Ammon's horn (tissue), 1 donor: ENCODE measurements at places on chromosomes 6 and 20.

- DNase-seq, result no peak
These were observed 28.4 kb downstream of the CEBPB start for GRCh38 chr20:50218987-50219435.

DNA sequence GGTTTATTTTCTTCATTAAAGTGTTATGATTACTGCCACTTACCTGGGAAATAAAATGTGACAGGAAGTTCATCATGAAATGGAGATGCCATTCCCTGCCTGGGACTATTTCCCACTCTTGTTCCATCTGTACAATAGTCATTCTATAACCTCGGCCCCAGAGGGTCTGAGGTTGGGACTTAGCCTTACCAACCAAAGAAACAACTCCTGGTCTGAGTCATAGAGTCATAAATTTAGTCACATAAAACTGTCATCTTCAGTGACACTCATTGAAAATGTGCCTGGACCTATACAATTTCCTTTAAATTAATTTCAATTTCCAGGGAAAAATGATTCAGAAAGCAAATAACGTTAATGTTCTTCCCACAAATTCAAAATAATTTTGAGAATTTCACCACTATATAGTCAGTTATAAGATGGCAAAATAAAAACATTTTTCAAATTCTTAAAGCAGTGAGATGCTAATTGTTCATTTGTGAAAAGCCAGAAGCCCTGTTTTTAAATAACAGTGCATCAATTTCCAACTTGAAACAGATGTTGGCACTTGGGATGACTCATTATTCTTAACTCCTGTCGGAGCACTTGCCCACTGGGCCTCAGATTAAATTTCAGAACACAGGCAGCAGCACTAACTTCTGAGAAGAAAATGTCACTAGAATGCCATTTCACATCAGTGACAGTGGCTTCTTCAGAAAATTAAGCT, 201.2 kb upstream of the SMLR1 start:
- DNase-seq, result no peak

- no peak for DNase-seq
These were observed 901.7 kb upstream of the CITED2 start for GRCh38 chr6:140276133-140276532.

GRCh38 chr20:8427419-8428040, 295.5 kb downstream of the PLCB1 start:
- no peak for DNase-seq

GRCh38 chr6:3400162-3400561, 56.7 kb downstream of the SLC22A23 start:
- no peak for DNase-seq

DNA sequence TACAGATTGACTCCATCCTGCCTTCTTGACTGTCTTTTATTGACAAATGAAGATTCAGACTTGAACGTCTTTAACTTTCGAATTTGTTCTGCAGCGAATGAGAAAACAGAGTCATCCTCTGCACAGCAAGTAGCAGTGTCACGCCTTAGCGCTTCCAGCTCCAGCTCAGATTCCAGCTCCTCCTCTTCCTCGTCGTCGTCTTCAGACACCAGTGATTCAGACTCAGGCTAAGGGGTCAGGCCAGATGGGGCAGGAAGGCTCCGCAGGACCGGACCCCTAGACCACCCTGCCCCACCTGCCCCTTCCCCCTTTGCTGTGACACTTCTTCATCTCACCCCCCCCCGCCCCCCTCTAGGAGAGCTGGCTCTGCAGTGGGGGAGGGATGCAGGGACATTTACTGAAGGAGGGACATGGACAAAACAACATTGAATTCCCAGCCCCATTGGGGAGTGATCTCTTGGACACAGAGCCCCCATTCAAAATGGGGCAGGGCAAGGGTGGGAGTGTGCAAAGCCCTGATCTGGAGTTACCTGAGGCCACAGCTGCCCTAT, 12.2 kb downstream of the BRD2 start:
- DNase-seq, result no peak

DNA sequence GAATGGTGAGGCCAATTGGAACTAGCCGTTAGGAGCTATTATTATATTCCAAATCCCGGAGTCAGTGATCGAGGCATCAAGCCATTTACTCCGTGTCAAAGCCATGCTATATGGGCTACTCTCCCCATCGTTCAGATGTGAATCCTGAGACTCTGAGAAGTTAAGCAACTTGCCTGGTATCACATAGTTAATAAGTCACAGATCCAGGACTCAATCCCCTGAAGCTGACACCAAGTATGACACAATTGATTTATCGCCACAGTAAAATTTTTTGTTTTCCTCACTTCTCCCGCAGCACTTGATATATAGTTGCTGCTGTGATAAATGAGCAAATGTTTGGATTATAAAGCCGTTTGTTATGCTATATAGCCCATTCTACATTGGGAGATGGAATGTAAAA, 50.8 kb upstream of the TSHZ2 start:
- no peak for DNase-seq

DNA sequence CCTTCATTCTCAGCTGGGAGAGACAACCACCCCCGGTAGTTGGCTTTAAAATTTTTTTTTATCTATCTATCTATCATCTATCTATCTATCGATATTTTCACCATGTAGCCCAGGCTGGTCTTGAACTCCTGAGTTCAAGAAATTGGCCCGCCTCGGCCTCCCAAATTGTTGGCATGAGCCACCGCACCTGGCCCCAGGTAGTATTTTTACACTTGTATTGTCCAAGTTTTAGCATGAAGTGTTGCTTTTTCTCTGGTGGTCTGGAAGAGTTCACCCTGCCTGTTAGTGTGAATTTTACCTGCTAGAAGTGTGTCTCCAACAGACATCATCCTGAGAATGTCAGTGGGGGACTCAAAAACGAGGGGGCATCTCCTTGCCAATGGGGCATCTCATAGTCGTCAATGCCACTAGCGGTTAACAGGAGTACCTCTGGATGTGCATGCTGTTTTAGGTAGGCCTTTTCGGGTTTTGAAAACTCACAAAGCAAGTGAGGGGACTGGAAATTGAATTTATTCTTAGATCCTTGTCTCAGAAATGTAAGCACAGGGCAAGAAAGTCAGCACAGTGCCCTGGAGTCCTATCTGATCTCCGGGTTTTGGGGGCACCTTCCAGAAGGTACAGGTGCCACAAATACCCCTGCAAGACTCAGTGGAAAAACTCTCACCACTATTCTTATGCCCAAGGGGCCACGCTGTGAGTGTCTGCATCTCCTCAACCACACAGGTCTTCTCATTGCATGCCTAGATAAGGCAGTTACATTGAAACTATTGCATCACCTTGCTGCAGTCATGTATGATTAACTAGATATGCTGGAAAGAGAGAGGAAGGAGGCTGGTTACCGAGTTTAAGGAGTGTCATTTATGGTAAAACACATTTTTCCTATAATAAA, 37.1 kb downstream of the TNFAIP3 start:
- no peak for DNase-seq

DNA sequence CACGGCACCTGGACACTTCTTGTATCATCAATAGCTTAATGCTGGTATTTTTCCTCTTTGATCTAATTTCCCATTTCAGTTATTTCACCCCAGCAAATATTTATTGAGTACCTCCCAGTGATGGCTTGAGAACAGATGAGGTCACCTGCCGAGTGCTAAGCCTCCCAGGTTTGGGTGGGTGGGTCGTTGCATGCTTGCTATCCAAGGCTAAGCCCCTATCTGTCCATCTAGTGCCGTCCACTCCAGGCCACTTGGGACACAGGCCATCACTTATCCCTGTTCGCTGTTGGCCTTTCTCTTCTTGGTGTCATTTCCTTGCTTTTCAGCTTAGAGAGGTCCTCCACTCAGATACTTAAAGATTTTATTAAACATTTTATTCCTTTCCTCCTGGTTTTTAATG, 10.8 kb upstream of the NNAT start:
- no peak for DNase-seq

DNA sequence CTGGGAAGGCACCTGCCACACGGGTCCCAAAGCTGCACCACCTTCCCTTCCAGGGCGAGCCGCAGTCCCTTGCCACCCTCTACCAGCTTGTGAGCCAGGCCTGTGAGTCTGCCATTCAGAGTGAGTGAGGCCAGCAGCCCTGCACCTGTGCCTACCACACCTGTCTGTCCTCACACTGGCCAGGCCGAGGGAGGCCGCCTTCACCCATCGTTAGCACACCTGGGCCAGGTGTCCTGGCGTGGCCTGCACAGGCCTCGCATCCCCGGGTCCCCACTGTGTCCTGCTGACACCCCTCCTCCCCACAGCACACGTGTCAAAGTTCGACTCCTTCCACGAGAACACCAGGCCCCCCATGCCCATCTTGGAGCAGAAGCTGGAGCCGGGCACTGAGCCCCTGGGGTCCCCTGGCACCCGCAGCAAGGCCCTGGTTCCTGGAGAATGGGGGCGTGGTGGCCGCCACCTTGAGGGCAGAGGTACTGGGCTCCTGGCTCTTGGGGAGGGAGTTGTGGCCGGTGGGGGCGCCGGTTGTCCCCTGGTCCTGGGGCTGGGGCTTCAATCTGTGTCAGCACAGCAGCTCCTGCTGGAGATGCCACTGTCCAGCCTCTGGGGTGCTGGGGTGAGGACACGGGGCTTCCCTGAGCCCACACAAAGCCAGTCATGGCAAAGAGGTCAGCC, 33.0 kb downstream of the CHRNA4 start:
- DNase-seq, result no peak

DNA sequence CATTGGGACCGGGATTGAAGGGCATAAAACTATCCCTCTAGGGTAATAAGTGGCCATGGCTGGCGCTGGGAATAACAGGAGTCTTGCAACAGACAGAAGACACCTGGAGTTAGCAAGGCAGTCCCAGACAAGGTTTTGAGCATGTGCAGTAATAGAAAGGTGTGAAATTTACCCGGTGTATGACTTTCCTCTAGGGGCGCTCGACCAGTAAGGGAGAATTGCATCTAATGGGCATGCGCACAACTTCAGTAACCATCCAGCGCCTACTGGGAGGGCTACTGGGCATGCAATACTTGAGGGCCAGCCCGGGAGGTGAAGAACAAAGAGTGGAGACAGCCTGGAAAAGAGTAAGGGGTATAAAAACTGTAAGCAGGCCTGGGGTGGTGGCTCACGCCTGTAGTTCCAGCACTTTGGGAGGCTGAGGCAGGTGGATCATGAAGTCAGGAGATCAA, 32.7 kb downstream of the SERPINB6 start:
- no peak for DNase-seq

DNA sequence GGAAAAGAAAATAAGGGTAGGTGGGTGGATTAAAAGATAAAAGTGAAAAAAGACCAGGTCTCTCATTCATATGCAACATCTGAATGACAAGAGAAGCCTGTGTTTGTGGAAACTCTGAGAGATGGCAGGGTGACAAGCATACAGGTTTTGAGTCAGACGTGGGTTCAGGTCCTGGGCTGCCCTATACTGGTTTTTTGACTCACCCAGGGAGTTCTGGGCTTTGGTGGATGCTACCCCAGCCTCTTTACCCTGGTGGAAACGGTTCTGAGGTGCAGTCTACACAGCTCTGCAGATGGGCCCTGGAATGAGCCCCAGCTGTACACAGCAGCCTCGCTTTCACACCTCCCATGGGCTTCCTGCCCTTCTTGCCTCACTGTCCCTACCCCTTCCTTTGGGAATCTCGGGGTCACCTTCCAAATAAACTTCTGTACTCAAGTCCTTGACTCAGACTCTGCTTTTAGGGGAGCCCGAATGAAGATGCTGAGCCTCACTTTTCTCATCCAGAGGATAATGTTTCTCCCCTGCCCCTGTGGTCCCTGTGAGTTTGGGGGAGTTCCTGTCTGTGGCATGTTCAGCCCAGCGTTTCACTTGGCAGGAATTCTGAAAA, 77.7 kb upstream of the CLDN20 start:
- DNase-seq, result no peak

DNA sequence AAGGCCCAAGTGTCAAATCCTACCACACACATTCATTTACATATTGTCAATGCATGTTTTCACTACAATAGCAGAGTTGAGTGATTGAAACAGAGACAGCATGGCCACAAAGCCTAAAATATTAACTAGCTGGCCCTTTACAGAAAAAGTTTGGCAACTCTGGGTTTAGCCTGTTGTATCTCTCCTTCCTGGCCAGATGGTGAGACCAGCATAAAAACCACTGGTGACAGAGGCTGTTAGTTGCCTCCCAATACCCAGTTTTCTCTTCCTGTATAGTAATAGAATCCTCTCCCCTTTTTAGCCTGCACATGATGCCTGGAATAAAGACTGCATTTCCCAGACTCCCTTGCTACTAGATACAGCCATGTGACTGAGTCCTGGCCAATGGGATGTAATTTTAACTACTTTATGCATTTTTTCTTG, 100.0 kb upstream of the TAB2 start:
- DNase-seq, result no peak

DNA sequence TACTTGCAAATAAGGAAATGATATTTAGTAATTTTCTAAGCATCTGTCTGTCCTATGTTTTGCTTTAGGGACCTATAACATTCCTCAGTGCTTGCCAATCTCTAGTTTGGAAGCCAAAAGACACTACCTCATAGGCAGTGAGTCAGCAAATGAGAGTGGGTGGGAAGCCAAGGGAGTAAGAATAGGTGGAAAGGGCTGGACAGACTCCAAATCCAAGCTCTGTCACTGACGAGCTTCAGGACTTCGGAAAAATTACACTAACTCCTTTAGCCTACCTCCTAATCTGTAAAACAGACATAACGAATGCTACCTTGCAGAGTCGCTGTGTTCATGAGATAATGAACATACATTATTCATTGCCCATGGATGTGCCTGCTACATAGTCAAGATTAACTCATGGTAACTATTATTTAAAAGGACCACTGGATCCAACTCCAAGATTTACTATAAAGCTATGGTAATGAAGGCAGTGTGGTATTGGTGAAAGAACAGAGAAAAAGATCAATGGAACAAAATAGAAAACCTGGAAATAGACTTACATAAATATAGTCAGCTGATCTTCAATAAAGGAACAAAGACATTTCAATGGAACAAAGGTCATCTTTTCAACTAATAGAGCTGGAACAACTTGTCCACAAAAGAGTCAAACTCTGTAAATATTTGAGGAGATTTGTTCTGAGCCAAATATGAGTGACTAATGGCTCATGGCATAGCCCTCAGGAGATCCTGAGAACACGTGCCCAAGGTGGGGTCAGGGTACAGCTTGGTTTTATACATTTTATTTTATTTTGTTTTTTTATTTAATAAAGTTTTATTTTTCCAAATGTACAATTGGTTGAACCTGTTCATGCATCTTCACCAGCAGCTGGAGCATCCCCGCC, 64.1 kb downstream of the FAM50B start:
- DNase-seq, result peak; percentile 63

DNA sequence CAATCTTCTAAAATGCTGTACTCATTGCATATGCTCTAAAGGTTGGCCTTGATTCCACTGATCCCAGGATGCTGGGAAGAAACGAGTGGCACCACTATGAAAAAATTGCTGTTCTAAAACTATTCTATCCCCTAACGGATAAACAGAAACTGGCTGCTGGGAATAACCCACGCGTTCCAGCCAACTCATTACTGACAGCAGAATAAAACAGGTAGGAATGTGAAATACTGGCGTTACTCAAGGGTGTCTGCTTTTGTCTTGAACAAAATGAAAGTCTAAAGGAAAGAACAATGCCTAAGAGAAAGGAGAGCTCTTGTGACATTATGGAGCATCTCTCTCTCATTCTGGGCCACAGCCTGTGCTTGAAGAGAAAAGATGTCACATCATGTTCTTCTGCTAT, 26.1 kb downstream of the GPR63 start:
- DNase-seq, result no peak

- DNase-seq, result no peak
These were observed 25.5 kb upstream of the RAB23 start for GRCh38 chr6:57247603-57248002.

GRCh38 chr6:167047554-167047953, 48.4 kb downstream of the CEP43 start:
- peak; percentile 58 for DNase-seq

- DNase-seq, result no peak
These were observed 50.6 kb downstream of the NUP153 start for GRCh38 chr6:17656092-17656491.
